ENCODE measurements at places on chromosomes 3 and 15. TPM values are rescaled to one million over a fixed set of nuclear protein-coding genes. Genes with fewer than 3 reads are reported as not detected.
A peak's percentile ranks its signal among the peaks of the same experiment; 100 is the strongest.

LHFPL4 gene
- not detected for polyA plus RNA-seq

KIF23 gene
- 38.2 TPM for polyA plus RNA-seq

DNA sequence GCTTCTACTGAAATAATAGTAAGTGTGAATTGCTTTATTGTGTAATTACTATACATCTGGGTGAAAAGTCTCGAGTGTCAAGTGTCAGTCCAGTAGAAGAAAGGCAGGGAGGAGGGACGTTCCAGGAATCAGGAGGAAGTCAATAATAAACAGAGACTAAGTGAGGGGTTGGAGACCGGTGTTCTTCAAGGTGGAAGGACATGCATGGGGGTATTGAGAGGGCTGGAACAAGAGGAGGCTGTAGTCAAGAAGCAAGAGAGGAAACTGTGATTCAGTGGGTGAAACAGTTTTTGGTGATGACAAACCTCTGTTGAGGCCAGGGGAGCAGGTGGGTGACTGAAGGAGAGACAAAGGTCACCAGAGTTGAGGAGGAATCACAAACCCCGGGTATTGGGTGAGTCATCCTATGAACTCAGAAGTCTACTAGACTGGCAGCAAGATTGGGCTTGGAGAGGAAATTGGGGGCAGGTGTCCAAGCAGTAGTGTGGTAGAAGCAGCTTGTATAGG lies 11.6 kb upstream of the SCAMP5 start:
- peak; percentile 33 for DNase-seq

- no peak for DNase-seq
Observed at GRCh38 chr3:129016356-129016719, 15.2 kb downstream of the EFCC1 start.

- DNase-seq: peak; percentile 77
Observed at GRCh38 chr3:45182915-45183871, 37.0 kb upstream of the CDCP1 start.

DNA sequence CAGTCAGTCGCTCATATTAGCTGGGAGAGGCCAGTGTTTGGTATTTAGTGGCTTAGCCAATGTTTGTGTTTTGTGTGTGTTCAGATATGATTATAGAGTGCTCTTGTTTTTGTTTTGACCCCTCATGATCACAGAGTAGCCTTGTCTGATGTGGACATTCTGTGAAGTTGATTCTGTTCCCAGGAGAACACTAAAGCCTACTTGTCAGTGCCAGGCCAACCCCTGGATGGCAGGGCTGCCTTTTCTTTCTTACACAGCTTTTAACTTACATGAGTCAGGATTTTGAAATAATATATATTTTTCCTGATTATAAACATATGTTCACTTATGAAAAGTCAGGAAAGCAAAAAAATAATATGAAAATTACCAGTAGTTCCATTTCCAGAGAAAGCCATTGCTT lies 11.9 kb downstream of the CFAP161 start:
- no peak for DNase-seq

DNA sequence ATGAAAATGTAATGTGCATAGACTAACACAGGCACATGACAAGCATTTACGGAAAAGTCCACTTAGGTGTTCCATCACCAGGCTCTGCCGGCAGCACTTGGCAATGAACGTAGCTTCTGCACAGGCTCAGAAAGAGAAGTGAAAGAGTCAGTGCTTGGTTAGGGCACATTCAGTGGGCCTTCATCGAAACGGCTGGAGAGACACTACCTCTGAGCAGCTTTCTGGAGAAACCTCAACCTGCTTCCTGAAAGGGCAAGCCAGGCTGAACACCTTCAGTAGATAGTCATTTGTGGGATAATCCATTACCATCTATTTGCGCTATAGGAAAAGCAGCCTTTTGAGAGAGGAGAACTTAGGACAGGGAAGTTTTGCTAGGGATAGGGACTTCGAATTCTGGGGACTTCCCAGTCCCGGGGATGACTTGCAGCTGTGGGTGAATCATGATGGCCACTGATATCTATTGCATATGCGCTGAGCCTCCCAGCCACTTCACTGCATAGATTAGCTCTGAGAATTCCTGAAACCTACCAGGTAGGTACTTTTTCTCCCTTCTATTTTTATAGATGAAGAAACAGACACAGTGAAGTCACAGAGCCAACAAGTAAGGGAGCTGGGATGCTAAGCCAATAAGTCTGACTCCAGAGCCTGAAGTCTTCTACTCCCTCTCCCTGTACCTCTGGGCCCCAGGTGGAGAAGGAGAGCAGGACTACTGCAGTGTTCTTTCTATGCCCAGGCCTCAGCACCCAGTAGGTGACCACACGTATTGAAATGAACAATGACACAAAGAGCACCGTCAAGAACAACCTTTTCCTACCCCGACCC lies 4.2 kb upstream of the SH2D7 start:
- DNase-seq: no peak

DNA sequence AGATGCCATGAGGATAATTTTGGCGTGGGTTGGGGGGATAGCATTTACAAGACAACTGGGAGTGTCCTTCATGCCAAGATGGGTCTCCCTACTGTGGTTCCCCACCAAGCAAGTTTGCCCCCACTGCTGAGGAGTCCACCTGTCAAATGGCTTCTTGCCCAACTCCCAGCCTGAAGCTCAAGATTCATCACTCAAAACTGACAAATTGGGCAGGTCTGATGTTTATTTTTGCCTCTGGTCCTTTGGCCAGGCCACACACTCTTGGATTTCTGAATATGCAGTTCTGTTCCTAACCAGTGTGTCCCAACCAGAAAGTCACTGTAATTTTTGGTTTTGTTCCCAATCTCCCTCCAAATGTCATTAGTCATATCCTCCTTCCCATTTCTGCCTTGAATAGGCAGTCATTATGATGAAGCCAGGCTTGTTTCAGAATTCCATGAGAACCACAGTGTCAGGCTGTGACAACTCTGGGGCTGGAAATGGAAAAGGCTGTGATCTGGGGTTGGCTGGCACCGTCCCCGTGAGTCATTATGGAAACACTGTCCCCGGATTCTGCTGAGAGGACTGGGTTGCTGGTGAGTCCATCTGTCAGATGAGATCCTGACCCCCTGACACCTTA lies 29.3 kb upstream of the MEF2A start:
- peak; percentile 23 for DNase-seq
